ENCODE measurements at places on chromosomes 12 and 14. TPM values are rescaled to one million over a fixed set of nuclear protein-coding genes. Genes with fewer than 3 reads are reported as not detected.

DNA sequence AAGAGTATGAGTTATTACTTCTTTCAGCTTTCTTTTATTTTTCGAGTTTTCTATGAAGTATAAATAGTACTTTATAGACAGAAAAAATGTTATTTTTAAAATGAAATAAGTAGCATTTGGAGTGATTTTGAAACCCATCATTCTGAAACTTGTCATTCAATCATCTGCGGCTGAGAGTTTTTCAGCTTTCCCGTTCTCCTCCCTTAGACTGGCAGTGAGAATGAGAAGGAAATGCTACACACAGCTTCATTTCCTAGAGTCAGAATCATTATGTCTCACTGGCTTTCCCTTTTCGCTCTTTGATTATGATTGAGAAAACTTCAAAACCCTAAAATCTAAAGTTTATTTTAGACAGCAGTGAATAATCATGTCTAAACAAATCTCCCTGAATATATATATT lies 33.7 kb upstream of the GNPNAT1 start:
- DNase-seq: no peak
- H3K4me3 ChIP-seq: no peak overlapping the region
- H3K27ac ChIP-seq: no peak overlapping the region
- peaks cover 5% of the 10 kb centered on the region for H3K4me1 ChIP-seq

GRCh38 chr12:9699898-9700605 lies 30.5 kb downstream of the CLEC2D start:
- H3K36me3 ChIP-seq: peaks cover 4% of the 10 kb centered on the region
- no peak overlapping the region for H3K27ac ChIP-seq
- peaks cover 21% of the 10 kb centered on the region for H3K4me1 ChIP-seq
- no peaks in the 10 kb centered on the region for H3K27me3 ChIP-seq

GRCh38 chr12:57846285-57846576 lies 298 bp downstream of the CTDSP2 start:
- no peaks in the 10 kb centered on the region for H3K27me3 ChIP-seq
- H3K4me1 ChIP-seq: peaks cover 54% of the 10 kb centered on the region
- no peaks in the 10 kb centered on the region for H3K36me3 ChIP-seq
- DNase-seq: no peak
- peak overlapping the region; percentile 96 for H3K4me3 ChIP-seq
- H3K27ac ChIP-seq: peak overlapping the region; percentile 100

DNA sequence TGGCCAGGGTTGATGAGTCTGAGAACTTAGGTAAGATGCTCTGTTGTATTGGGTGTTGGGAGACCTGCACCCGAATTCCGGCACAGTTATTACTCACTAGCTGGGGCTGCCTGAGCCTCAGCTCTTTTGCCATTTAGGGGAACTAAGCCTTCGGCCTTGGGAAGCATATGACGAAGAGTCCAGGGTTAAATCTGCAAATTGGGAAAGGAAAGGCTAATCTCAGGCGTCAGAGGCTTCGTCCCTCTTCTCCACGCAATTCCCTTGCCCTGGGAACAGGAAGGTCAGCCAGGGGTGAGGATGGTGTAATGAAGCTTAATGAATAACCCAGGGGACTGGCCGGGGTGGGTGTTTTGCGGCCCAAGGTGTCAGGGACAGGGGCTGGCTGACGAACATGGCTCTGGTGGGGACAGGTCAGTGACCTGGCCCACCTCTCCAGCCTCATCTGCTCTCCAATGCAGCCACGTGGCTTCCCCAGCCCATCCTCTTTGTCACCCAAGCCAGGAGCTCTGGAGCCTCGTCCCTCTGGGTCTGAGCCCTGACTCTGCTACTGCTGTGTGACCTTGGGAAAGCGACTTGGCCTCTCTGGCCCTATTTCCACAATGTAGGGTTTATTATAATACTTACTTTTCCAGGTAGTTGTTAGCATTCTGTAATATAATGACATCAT lies 3.8 kb upstream of the SDSL start:
- no peak overlapping the region for H3K27ac ChIP-seq
- H3K27me3 ChIP-seq: peaks cover 5% of the 10 kb centered on the region
- no peak for DNase-seq
- peaks cover 8% of the 10 kb centered on the region for H3K4me1 ChIP-seq

- no peak overlapping the region for H3K4me3 ChIP-seq
- no peak overlapping the region for H3K27ac ChIP-seq
- no peak for DNase-seq
- no peaks in the 10 kb centered on the region for H3K4me1 ChIP-seq
- no peaks in the 10 kb centered on the region for H3K27me3 ChIP-seq
These were observed 56.1 kb downstream of the KCNJ8 start for GRCh38 chr12:21718403-21718802.

The OR6C2 gene
- not detected for total RNA-seq

GRCh38 chr14:32370714-32371113 lies 41.6 kb downstream of the AKAP6 start:
- peaks cover 25% of the 10 kb centered on the region for H3K4me1 ChIP-seq
- H3K27me3 ChIP-seq: no peaks in the 10 kb centered on the region
- no peak for DNase-seq
- H3K27ac ChIP-seq: no peak overlapping the region

DNA sequence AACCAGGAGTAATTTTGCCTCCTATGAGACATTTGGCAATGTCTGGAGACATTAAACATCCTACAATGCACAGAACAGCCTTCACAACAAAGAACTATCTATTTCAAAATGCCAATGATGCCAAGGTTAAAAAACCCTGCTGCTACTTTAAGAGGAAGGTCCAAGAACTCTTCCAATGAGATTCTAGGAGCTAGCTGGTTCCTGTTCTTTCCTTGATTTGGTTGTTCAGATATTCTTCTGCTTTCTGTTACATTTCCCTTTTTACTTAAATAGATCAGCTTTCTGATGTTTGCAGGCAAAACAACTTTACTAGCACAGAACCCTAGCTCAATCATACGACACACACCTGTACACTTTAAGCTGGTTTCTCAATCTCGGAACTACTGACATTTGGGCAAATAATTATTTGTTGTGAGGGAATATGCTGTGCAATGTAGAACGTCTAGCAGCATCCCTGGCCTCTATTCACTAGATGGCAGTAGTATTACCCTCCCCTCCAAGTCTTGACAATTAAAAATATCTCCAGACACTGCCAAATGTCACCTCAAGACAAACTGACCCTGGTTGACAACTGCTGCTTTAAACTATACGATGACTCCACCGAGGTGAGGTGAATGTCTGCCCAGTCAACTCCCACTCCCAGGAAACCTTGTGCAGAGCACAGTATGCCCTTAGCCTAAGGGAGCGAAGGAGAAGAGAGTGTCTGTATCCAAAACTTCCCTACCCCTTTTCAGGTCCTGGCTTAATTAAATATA lies 4.4 kb downstream of the BLTP3B start:
- peaks cover 44% of the 10 kb centered on the region for H3K4me1 ChIP-seq
- no peak overlapping the region for H3K27ac ChIP-seq
- no peak for DNase-seq
- no peak overlapping the region for H3K4me3 ChIP-seq

- H3K4me1 ChIP-seq: peaks cover 19% of the 10 kb centered on the region
- no peaks in the 10 kb centered on the region for H3K36me3 ChIP-seq
- H3K27ac ChIP-seq: no peak overlapping the region
- H3K4me3 ChIP-seq: no peak overlapping the region
These were observed 12.4 kb downstream of the ZBTB42 start for GRCh38 chr14:104813286-104813685.

DNA sequence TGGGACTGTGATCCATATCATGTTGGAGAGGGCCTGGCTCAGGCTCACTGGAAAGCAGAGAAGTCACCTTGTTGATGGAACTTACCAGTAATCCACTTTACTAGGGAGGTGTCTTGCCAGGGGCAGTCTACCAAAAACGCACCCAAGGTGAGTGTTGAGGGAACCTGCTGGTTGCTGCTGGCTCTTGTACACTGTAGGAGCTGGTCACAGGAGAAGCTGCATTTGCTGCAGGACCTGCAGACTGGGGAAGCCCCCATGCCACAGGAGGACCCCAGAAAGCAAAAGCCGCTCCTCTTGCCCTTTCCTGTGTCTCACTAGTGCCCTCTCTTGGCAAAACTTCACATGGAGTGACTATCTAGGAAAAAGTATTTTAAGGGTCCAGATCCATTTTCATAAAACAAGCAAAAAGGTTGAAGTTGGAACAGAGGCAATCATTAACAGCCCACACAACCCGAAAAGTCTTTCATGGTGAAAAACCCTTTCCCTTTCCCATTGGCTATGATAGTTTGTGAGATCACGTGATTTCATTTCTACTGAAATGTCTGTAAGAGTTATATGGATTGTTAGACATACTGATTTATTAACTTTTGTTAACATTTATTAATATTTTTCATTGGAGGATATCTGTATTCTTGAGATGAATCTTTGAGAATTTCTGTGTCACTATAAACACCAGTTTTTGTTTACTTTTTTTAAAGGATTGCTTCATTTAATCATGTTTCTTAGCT lies 59.2 kb downstream of the RASSF8 start:
- H3K27ac ChIP-seq: no peak overlapping the region
- H3K4me3 ChIP-seq: no peak overlapping the region
- no peaks in the 10 kb centered on the region for H3K27me3 ChIP-seq
- H3K36me3 ChIP-seq: no peaks in the 10 kb centered on the region
- peaks cover 42% of the 10 kb centered on the region for H3K4me1 ChIP-seq
- no peak for DNase-seq

- no peak for DNase-seq
- no peaks in the 10 kb centered on the region for H3K27me3 ChIP-seq
- H3K4me1 ChIP-seq: no peaks in the 10 kb centered on the region
- no peaks in the 10 kb centered on the region for H3K36me3 ChIP-seq
These were observed 377.8 kb downstream of the KCNH5 start for GRCh38 chr14:62667421-62667914.

The RNASE3 gene
- not detected for total RNA-seq

DNA sequence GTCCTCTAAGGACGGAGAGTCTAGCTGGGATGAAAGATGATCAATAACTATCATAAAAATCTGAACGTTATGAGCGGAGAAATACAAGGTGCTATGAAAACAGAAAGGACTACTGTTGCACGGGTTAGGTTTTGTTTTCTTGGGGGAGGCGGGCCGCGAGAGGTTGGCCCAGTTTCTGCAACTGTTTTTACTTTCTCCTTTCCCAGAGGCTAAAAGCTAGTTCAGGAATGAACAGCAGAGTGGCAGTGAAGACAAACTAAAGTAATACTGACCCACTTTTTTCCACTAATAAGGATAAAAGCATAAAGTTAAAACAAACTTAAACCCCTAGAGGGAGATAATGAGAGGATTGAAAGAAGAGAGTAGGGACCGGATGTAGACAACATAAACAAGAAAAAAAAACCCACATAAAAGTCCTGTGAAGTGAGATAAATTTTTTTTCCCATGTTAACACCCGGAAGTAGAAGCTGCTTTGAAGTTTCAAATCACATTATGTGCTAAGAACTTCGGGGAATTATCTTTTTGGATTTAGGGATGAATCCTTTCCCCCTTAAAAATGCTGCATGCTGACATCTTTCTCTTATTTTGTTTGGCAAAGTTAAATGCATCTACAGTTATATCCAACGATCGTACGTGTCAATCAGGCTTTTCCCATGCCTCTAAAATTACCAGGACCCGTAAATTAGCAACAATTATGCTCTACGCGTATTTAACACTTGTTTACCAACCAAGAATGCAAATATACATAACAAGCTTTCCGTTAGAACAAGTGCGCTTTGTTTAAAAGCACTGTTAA lies 1.0 kb upstream of the CDK17 start:
- H3K27ac ChIP-seq: peak overlapping the region; percentile 100
- peak overlapping the region; percentile 94 for H3K4me3 ChIP-seq
- peaks cover 9% of the 10 kb centered on the region for H3K4me1 ChIP-seq
- H3K36me3 ChIP-seq: no peaks in the 10 kb centered on the region
- no peak for DNase-seq
- no peaks in the 10 kb centered on the region for H3K27me3 ChIP-seq

The NOXRED1 gene
- total RNA-seq: 0.17 TPM

DNA sequence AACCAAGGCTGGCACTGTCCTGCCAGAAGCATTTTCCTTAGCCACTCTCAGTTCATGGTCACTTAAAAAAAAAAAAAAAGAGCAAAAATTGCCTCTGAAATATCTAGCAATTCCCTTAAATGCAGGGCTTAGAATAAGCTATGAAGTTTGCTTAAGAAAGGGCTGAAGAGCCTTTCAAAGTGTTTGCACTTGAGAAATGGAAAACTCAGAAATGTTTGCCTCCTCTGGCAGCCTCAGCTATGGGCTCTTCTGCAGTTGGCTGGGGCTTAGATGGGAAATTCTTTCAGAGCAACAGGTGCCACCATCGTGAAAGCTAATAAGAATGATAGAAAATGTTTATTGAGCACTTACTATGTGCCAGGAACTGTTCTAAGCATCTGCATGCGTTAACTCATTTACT lies 48.5 kb upstream of the TSPAN11 start:
- no peak for DNase-seq
- no peaks in the 10 kb centered on the region for H3K36me3 ChIP-seq
- no peak overlapping the region for H3K27ac ChIP-seq
- no peaks in the 10 kb centered on the region for H3K27me3 ChIP-seq
